ENCODE measurements at places on chromosomes 2 and 18.

GRCh38 chr2:10548626-10549025, 100.5 kb upstream of the ODC1 start:
- no peak for DNase-seq

GRCh38 chr2:69612200-69612599, 31.3 kb downstream of the AAK1 start:
- DNase-seq, result no peak

DNA sequence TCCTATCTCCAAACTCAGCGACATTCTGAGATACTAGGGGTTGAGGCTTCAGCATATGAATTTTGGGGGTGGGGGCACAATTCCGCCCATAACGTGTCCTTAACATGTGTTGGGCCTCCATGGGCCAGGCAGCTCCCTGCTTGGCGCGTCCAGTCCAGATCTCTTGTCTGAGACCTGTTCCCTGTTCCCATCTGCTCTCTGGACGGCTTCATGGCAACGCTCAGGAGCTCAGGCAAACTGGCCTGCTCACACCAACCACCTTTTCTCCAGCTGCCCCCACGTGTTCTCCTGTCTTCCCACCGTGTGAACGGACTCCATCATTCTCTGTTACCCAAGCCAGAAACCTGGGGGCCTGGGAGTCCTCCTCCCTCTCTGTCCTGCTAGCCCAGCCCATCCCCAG, 36.4 kb downstream of the ACKR3 start:
- DNase-seq, result no peak

GRCh38 chr2:180184506-180184905, 177.4 kb upstream of the CWC22 start:
- no peak for DNase-seq

DNA sequence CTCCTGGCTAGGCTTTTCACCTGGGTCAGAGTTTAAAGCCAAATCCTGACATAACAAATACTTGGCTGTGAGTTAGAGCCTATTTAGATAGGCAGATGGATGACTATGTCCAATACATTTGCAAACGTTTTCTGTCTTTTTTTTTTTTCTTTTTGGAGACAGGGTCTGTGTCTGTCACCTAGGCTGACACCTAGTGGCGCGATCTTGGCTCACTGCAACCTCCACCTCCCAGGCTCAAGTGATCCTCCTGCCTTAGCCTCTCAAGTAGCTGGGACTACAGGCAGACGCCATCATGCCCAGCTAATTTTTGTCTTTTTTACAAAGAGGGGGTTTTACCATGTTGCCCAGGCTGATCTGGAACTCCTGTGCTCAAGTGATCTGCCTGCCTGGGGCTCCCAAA, 124.8 kb downstream of the DYM start:
- DNase-seq, result no peak

DNA sequence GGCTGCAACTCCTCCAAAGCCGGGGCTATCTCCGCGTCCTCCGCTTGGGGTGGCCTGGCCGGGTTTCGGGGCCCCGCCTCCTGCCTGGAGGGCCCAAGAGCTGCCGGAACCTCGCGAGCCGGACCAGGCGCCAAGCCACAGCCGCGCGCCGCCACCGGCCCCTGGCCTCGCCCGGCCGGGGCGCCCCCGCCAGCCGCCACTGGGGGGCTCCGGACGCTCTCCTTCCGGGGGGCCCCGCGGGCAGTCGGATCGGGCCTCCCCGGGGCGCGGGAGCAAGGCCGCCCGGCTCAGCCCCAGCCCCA, 17.4 kb upstream of the HAAO start:
- peak; percentile 77 for DNase-seq

- peak; percentile 45 for DNase-seq
These were observed 217.3 kb downstream of the FHOD3 start for GRCh38 chr18:36514778-36515177.

- DNase-seq, result no peak
These were observed 54.0 kb upstream of the SPATS2L start for GRCh38 chr2:200252265-200253067.

Measured in HEK293T (cell line).